ENCODE measurements at places on chromosomes 1 and 21. TPM values are rescaled to one million over a fixed set of nuclear protein-coding genes. Genes with fewer than 3 reads are reported as not detected.

DNA sequence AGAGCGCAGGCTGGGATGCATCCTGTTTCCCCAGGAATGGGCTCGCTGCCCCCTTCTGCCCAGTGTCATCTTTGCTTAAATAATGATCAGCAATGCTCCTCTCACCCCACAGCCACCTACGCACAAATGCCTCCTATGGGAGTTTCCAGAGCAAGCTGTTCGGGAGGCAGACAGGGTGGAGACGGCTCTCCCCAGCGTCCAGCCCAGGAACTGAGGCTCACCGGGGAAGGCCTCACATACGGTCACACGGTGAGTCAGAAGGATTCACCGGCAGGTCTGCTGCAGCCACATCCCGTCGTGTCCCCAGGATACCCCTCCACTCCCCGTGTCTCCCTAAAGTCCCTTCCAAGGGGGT is 40.3 kb upstream of the RUNX3 start:
- H3K36me3 ChIP-seq = peaks cover 25% of the 10 kb centered on the region
- no peak for DNase-seq
- no peak overlapping the region for H3K27ac ChIP-seq
- H3K4me3 ChIP-seq = no peak overlapping the region
- peaks cover 76% of the 10 kb centered on the region for H3K4me1 ChIP-seq

DNA sequence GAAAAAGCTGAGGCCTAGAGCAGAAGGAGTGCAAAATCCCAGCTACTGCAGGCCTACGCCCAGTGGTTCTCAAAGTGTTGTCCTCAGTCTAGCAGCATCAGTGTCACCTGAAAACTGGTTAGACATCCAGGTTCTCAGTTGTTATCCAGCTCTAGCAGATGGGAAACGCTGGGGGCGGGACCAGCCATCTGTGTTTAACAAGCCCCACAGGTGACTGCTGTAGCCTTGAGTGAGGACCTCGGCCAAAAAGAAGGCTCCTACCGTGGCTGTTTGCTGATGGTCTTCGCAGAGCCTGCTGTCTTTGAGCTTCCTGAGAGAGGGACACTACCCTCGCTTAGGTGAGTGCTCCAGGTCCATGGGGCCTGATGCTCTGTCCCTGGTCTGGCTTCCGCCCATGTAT is 69.7 kb downstream of the LRRN2 start:
- no peak overlapping the region for H3K4me3 ChIP-seq
- H3K27me3 ChIP-seq = no peaks in the 10 kb centered on the region
- H3K4me1 ChIP-seq = no peaks in the 10 kb centered on the region
- no peak overlapping the region for H3K27ac ChIP-seq

GRCh38 chr1:12591267-12591938 is 26.6 kb downstream of the DHRS3 start:
- DNase-seq = no peak
- peaks cover 13% of the 10 kb centered on the region for H3K27me3 ChIP-seq
- peaks cover 9% of the 10 kb centered on the region for H3K4me1 ChIP-seq
- no peaks in the 10 kb centered on the region for H3K36me3 ChIP-seq
- H3K4me3 ChIP-seq = no peak overlapping the region

- no peaks in the 10 kb centered on the region for H3K27me3 ChIP-seq
- H3K36me3 ChIP-seq = no peaks in the 10 kb centered on the region
- peaks cover 6% of the 10 kb centered on the region for H3K4me1 ChIP-seq
- no peak for DNase-seq
These were observed 34.1 kb downstream of the QSOX1 start for GRCh38 chr1:180188684-180189175.

DNA sequence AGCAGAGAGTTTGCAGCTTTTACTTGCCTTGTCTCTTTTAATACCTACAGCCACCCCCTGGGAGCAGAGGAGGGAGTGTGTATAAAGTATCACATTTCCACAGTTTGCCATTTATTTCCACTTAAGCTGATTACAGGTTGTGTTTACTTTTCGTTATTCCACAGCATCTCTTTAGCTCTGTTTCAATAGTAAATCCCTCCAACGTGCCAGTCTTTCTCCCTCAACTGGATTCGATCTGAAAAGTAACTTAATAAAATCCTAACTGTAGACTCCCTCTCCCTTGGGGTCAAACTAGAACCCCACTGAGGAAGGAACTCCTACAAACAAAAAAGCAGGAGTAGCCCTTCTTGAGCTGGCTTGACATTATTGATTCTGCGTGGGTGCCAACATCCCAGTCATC is 3.1 kb upstream of the FCGR2A start:
- no peaks in the 10 kb centered on the region for H3K36me3 ChIP-seq
- peaks cover 48% of the 10 kb centered on the region for H3K27me3 ChIP-seq
- DNase-seq = no peak
- no peak overlapping the region for H3K4me3 ChIP-seq
- no peak overlapping the region for H3K27ac ChIP-seq

- DNase-seq = no peak
- no peak overlapping the region for H3K27ac ChIP-seq
These were observed 1.6 kb upstream of the VAV3 start for GRCh38 chr1:107966550-107966949.

DNA sequence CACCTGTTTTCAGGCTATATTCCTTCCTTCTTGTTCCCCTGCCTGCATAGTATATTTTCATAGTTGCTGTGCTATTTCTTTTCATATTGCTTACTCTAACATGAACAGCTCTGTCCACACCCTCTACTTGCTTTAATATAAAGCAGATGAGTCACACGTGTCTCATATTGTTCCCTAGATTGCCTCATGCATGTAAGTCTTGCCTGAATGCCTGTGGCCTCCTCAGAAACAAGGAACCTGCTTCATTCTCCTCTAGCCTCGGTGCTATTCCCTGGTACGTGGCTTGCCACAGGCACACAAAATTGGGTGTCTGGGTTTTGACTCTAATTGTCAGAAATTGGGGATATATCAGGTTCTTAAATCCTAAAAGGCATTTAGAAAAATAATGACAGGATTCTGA is 16.5 kb upstream of the PKP1 start:
- H3K36me3 ChIP-seq = no peaks in the 10 kb centered on the region
- peak; percentile 0 for DNase-seq
- H3K4me1 ChIP-seq = no peaks in the 10 kb centered on the region

DNA sequence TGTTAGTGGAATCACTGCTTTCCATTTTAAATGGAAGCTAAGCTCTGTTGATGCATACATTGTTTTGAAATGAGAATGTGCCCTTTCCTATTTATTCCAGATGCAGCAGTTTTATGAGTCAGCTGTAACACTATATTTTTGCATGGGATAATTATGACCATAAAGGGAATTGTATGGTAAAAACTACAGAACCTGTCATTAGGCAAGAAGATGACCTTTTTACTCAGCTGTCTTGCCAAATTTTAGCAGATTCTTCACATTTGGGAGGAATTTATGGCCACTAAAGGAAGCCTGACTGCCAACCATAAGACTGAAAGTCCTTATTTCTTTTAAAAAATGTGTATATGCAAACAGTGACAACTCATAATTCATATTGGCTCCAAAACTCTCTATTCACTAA is 356.3 kb upstream of the PRMT6 start:
- no peak overlapping the region for H3K27ac ChIP-seq
- H3K36me3 ChIP-seq = no peaks in the 10 kb centered on the region
- H3K4me1 ChIP-seq = no peaks in the 10 kb centered on the region
- no peak for DNase-seq
- H3K27me3 ChIP-seq = no peaks in the 10 kb centered on the region

- H3K4me3 ChIP-seq = no peak overlapping the region
- peaks cover 6% of the 10 kb centered on the region for H3K27me3 ChIP-seq
- no peak overlapping the region for H3K27ac ChIP-seq
- no peak for DNase-seq
- H3K4me1 ChIP-seq = no peaks in the 10 kb centered on the region
These were observed 32.1 kb upstream of the HSPA13 start for GRCh38 chr21:14414932-14415508.

DNA sequence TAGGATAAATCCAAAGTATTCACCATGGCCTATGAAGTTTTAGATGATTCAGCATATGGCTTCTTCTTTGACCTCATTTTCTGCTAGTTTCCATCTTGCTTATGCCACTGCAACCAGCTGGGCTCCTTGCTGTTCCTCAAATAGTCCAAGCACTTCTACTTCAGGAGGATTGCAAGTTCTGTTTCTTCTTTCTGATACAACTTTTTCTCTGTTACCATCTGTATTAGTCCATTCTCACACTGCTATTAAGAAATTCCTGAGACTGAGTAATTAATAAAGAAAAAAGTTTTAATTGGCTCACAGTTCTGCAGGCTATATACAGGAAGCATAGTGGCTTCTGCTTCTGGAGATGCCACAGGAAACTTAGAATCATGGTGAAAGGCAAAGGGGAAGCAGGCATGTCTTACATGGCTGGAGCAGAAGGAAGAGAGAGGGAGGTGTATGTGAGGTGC is 20.3 kb downstream of the PTGS2 start:
- no peaks in the 10 kb centered on the region for H3K4me1 ChIP-seq
- H3K4me3 ChIP-seq = no peak overlapping the region
- DNase-seq = no peak
- H3K27me3 ChIP-seq = peaks cover 2% of the 10 kb centered on the region
- H3K36me3 ChIP-seq = no peaks in the 10 kb centered on the region
- no peak overlapping the region for H3K27ac ChIP-seq

- no peak overlapping the region for H3K27ac ChIP-seq
- peaks cover 22% of the 10 kb centered on the region for H3K36me3 ChIP-seq
- no peak overlapping the region for H3K4me3 ChIP-seq
- DNase-seq = no peak
These were observed 8.8 kb downstream of the GPATCH2 start for GRCh38 chr1:217622042-217622441.

DNA sequence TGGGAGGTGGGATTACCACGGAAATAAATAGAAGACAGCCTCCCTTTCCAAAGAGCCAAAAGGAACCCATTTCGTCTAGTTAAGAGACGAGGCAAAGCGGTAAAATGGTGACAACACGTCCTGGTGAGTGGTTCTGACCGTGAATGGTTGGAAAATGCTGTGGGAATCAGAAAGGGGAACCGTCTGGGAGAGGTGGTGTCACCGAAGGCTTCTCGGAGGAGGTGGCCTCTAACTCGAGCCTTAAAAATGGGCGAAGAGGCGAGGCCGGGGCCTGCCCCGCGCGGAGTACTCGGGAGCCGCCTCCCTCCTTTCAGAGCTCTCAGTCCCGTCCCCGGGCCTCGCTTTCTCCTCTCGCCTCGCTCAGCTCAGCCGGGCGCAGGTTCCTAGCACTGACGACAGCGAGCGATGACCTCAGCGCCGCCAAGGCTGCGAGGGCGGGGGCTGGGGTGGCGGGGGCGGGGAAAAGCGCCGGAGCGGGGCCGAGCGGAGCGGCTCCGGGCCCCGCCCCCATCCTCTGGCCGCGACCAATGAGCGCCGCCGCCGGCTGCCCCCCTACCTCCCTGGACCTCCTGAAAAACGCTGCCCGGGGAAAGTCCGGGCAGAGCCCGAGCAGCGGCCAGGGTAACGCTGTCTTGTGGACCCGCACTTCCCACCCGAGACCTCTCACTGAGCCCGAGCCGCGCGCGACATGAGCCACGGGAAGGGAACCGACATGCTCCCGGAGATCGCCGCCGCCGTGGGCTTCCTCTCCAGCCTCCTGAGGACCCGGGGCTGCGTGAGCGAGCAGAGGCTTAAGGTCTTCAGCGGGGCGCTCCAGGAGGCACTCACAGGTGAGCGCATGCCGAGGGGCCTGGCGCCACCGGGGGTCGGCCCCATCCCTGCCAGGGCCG is at the start of gene BTG2:
Gene BTG2 (plus strand): TSS at position 601 of the 890 bp plus-strand sequence. CDS start 88 bp downstream, at position 689.
- peak within 1 kb of the TSS; percentile 96 for H3K4me3 ChIP-seq
- peaks cover 57% of the 10 kb centered on the region for H3K4me1 ChIP-seq
- DNase-seq = peak; percentile 91
- peak within 1 kb of the TSS; percentile 96 for H3K27ac ChIP-seq
- H3K27me3 ChIP-seq = no peaks in the 10 kb centered on the region

DNA sequence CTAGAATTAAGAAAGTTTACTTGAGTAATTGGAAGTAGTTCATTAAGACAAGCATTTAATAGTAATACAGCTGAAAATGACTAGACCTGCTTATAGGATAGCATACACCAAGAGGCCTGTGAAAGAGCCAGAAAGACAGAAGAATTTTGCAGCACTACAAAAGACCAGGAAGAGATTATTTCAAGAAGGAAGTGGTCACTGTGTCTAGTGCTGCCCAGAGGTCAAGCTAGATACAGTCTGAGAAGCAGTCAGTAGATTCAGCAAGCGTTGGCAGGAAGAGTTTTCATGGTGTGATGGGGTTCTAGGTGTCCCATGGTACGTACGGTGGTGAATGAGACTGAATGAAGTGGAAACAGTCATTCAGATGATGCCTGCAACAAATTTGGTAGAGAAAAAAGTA is 31.5 kb downstream of the RGS8 start:
- H3K27ac ChIP-seq = no peak overlapping the region
- no peak overlapping the region for H3K4me3 ChIP-seq
- peaks cover 15% of the 10 kb centered on the region for H3K27me3 ChIP-seq
- H3K36me3 ChIP-seq = no peaks in the 10 kb centered on the region
- DNase-seq = no peak
- H3K4me1 ChIP-seq = peaks cover 2% of the 10 kb centered on the region

- no peak overlapping the region for H3K27ac ChIP-seq
- peaks cover 55% of the 10 kb centered on the region for H3K36me3 ChIP-seq
- no peaks in the 10 kb centered on the region for H3K27me3 ChIP-seq
- H3K4me1 ChIP-seq = peaks cover 5% of the 10 kb centered on the region
These were observed 36.7 kb downstream of the ACBD3 start for GRCh38 chr1:226149806-226150205.

DNA sequence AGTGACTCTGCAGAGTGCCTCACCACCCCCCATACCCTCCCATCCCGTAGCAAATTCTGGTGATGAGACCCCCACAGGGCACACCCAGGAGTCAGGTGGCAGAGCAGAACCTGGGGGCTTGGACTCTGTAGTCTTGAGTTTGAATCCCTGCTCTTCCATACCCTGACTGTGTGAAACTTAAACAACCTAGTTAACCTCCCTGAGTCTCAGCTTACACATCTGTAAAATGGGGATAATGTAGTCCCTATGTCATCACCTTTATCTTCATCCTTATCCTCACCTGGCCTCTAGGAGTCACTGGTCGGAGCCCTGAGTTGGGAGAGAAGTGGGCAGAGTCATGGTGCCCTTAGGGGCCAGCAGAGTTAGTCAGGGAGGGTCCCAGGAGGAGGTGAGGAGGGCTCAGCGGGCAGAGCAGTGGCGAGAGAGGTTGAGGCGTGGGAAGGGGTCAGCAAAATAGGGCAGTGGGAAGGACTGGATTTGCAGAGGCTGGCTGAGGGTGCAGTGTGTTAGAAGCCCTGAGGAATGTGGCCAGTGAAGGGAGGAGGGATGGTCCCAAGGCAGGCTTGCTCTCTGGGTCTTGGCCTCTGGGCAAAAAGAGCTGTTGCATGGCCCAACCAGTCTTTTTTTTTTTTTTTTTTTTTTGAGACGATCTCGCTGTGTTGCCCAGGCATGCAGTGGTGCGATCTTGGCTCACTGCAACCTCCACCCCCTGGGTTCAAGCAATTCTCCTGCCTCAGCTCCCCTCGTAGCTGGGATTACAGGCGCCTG is 18.6 kb downstream of the C1orf167 start:
- no peak overlapping the region for H3K27ac ChIP-seq
- H3K27me3 ChIP-seq = no peaks in the 10 kb centered on the region
- no peak overlapping the region for H3K4me3 ChIP-seq
- H3K36me3 ChIP-seq = no peaks in the 10 kb centered on the region

GRCh38 chr1:36560621-36561360 is 78.1 kb upstream of the CSF3R start:
- no peak for DNase-seq
- no peak overlapping the region for H3K27ac ChIP-seq
- H3K4me1 ChIP-seq = no peaks in the 10 kb centered on the region
- no peaks in the 10 kb centered on the region for H3K36me3 ChIP-seq
- peaks cover 5% of the 10 kb centered on the region for H3K27me3 ChIP-seq

Gene FAM3B
- total RNA-seq = not detected

Gene ATP5PO
- 190 TPM for total RNA-seq

Gene C4BPB
- 2.1 TPM for total RNA-seq

Gene PPFIA4
- 16.1 TPM for total RNA-seq

Gene NBPF1
- total RNA-seq = 6.7 TPM

Gene CYP4X1
- not detected for total RNA-seq
